ENCODE measurements at places on chromosomes 5 and 9.

GRCh38 chr5:68582284-68582683, 366.7 kb downstream of the PIK3R1 start:
- no peak for DNase-seq

DNA sequence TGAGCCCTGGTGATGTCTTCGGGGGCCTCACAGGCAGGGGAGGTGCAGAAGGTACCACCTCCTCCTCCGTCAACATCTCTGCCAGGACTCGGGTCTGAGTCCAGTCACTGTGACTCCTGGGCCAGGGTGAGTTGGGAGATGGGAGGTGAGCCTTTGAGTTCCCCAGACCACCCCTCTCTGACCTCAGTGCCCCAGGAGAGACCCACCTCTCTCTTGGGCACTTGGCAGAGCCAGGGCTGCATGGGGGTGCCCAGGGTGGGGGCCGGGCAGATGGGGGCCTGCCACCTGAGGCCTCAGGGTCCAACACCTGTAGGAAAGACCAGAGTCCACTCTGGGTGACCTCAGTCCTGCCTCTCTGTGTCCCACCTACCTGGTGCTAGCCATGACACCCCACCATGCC, 6.8 kb downstream of the KIF12 start:
- DNase-seq = peak; percentile 62

DNA sequence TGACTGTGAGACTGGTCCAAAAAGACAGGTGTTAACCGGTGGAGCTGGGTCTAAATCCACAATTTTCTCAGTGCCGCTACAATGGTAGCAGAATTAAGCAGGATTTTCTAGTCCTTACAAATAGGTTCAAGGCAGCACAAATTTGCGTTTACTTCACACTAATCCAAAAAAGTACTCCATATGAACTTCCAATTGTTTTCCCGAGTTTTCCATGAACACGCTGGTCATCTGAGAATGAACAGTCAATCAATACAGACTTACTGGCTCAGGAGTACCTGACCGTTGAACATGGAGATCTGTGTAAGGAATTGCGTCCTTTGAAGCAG, 709 bp downstream of the SLC35D2 start:
- no peak for DNase-seq

GRCh38 chr5:40879163-40879942, 29.9 kb upstream of the C7 start:
- no peak for DNase-seq

- no peak for DNase-seq
Measured at GRCh38 chr9:7320841-7321240, 478.7 kb downstream of the DMAC1 start.

GRCh38 chr5:36177715-36178523, 26.0 kb downstream of the SKP2 start:
- no peak for DNase-seq

DNA sequence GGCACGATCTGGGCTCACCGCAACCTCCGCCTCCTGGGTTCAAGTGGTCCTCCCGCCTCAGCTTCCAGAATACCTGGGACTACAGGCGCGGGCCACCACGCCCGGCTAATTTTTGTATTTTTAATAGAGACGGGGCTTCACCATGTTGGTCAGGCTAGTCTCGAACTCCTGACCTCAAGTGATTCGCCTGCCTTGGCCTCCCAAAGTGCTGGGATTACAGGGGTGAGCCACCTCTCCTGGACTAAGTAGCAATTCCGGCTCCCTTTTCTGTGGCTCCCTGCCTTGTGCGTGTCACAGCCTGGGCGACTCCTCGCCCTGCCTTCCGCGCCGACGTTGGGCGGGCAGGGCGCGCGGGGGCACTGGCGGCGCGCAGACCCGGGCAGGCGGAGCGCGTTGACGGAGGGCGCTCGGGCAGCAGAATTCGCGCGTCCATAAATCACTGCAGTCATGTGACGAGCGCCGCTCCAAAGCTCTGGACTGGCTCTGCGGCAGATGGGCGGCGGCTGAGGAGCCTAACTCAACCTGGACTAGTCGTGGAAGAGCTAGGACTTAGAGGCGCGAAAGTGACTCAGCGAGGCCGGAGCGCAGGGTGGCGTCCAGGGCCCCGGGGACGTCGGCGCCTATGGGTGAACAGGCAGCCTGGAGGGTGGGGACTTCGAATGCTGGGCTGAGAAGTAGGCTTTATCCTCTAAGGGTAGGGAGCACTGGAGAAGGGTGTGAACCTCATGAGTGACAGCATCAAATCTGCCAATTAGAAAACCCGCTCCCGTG, 1.4 kb upstream of the CIZ1 start:
- DNase-seq = peak; percentile 85

- DNase-seq = no peak
Measured at GRCh38 chr9:76987594-76988200, 31.8 kb upstream of the FOXB2 start.

DNA sequence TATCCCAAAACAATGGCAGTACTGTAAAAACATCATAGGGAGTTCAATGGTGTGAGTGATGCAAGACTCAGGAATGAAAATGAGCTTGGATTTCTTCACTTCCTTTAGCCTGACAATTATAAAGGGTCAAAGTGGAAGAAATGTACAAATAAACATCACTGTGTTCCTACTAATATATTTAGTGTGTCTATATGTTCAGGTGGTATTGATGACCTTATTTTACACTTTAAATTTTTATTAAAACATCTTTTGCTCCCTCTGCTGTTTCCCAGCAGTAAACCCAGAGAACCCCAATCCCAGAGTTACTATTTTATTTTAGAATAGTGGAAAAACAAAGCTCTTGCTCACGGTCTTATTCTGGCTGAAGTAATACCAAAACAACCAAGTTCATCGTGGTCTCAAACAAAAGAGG, 2.0 kb downstream of the LOX start:
- DNase-seq = no peak

GRCh38 chr9:15310107-15310850, 3.3 kb upstream of the TTC39B start:
- DNase-seq = no peak

DNA sequence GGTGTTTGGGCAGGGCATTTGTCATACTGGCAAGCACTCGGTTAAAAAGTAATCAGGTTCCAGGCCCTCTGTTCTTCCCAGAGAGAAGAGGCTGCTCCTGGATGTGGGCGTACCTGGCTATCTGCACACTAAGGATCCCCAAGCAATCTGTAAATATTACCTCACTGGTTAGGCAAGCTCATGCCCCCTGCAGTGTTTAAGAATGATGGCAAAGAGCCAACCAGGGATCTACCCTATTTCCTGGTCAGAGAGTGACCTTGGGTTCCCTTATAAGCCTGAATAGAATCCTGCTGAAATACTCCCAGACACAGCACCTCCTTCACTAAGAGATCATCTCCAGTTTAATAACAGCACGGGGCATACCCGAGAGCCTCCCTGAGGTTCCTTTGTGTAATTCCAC, 181.2 kb downstream of the PIK3R1 start:
- DNase-seq = no peak

- DNase-seq = no peak
Measured at GRCh38 chr5:139757727-139758509, 37.7 kb upstream of the PSD2 start.

DNA sequence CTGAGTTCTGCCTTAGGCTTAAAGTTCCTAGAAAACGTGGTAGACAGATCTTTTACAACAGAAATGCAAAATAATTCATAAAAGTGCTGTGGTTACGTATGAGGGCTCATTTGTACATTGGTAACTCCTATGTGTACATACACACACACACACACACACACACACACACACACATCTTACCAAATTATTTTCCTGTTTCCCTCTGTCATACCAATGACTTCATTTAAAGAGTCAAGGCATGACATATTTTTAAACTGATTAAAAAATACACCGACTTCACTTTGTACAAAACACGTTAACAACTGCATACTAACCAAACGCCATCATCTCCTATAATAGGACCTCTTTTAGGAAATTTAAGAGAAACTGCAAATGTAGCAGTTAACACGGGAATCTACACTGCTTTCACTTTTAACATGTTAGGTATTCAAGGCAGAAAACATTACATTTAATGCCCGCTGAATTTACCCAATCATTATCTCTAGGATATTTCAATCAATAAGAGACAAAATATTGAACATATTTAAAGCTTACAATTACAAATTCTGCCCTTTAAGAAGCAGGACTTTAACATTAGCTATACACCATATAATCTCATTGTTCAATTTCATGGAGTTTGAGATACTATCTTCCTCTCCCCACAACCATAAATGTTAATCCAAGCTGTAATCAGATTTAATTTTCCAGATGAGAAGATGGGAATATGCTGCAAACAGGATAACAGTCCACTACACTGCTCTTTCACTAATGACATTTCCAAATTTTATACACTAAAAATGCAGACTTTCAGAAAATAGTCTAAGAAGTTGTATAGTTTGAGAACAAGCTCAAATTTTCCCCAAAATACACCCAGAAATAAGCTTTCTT, 133.1 kb downstream of the DENND1A start:
- DNase-seq = no peak

- no peak for DNase-seq
Measured at GRCh38 chr5:172773481-172774469, 2.8 kb upstream of the DUSP1 start.

GRCh38 chr9:28260330-28260729, 687.0 kb upstream of the C9orf72 start:
- DNase-seq = no peak

- DNase-seq = no peak
Measured at GRCh38 chr5:168670881-168671575, 91.9 kb upstream of the PANK3 start.

GRCh38 chr9:96126321-96126881, 175.6 kb downstream of the HSD17B3 start:
- no peak for DNase-seq

DNA sequence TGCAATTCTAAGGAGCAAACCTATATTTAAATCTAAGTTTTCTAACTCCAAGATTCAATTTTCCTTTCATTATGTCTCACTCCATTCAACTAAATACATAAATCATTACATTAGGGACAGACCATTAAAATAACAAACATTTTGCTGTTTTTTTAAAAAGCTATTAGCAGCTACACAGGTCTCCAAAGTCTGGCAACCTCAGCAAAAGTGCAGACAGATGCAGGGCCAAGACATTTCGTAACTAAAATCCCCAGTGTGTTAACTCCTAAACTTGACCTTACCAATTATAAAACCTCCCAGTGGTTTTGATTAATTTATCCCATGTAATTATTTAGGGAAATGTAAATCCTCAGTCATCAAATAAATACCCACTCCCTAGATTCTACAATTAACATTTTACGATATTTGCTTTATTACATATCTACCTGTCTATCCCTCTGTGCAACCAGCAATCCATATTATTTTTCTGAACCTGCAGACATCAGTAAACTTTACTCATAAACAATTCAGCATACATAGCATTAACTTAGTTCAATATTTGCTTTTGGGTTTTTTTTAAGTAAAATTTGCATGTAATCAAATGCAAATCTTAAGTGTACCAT, 64.7 kb downstream of the RGS7BP start:
- DNase-seq = no peak

GRCh38 chr9:17757816-17758215, 178.9 kb downstream of the SH3GL2 start:
- DNase-seq = no peak

- no peak for DNase-seq
Measured at GRCh38 chr5:59943452-59944113, 50.1 kb upstream of the PDE4D start.

- DNase-seq = no peak
Measured at GRCh38 chr9:32424616-32425015, 40.2 kb downstream of the ACO1 start.

- DNase-seq = no peak
Measured at GRCh38 chr9:6845880-6846279, 88.1 kb downstream of the KDM4C start.

DNA sequence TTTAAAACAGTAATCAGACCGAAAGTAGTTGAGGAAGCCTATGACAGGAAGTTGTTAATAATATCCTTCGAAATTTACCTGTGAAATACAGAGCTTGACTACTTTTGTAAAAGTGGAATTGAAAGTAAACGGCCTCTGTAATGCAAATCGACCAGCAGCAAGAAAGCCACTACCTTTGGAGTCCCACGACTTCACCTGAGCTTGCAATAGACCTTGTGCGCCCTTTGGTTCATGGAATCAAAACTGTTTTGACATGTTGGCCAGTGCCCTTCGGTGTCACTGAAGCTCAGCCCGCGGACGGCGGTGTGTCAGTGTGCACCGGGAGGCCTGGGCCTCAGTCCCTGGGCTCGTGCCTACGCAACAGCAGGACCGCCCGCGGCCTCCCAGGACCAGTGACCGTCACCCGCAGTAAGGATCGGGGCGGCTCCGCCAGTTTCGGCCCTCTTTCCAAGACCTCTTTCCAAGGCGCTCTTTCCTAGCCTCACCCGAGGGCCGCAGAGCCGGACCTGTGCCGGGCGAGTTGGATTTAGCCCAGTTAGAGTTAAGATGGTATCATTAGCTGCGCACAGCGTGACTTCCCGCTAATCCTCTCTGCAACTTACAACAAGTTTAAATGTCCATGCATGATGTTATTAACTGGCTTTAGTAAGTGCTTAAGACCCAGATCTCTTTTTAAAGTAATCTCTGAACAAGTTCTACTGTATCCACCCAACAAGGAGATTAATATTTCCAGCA, 223.3 kb downstream of the MEF2C start:
- no peak for DNase-seq

- no peak for DNase-seq
Measured at GRCh38 chr5:44875661-44876605, 67.2 kb downstream of the MRPS30 start.

GRCh38 chr9:99859243-99859980, 37.7 kb downstream of the NR4A3 start:
- DNase-seq = no peak

DNA sequence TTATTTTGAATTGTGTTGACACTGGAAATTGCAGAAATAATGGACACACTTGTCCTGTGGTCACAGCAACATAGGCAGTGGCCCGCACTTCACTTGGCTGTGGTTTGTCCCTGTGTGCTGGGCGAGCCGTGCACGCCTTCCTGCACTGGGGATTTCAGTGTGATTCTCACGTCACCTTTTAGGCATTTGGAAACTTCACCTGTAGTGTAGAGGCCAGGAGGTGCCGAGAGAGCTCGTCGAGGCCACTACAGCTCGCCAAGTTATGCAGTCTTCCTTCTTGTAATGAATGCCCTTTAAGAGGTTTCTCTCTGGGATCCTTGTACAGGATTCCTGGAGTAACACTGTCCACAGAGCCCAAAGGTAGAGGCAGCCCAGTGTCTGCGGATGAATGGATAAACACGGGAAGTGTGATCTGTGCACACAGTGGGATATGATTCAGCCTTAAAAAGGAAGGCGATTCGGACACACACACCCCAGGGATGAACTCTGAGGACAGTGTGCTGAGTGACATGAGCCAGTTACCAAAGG, 14.7 kb downstream of the TRAF2 start:
- no peak for DNase-seq

- no peak for DNase-seq
Measured at GRCh38 chr5:38692346-38692745, 135.9 kb upstream of the LIFR start.

DNA sequence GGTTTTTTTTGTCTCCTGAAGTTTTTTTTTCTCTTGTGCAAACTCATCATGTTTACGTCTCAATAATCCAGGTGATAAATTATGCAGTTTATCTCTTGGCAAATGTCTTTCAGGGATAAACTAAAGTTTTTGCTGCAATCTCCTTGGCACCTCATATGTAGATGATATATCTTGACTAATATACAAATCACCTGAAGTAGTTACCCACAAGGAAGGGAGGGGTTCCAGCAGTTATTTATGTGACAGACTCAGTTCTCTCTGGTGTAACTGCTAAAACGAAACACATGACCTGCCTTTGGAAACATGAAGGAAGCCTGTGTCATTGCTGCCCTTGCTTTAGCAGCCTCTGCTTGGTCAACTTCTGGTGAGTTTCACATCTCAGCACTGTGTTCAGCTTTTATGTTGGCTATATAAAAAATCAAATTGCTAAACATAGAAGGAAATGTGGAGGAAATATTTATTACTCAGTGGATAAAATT, 39.3 kb upstream of the KIAA1958 start:
- no peak for DNase-seq

- no peak for DNase-seq
Measured at GRCh38 chr9:36165826-36166167, 3.4 kb upstream of the CCIN start.

Data from coronary artery (tissue), 2 donors.